ENCODE measurements at places on chromosomes 5 and 9.

DNA sequence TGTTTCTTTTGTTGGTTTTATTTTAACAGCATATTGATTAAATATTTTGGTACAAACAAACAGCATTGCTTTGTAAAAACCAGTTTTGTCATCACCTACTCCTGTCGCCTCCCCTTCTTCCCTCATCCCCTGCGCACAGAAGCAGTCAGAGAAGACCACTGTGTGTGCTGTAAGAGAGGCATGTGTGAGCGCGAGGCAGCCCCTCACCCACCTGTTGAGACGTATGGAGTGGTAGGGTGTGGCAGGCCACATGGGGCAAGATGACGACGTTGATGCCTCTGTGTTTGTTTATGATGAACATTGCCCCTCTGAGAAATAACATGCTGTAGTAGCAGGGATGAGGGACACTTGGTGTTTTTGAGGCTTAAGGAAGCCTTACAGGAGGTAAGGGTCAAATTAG, 71.3 kb downstream of the GPR21 start:
- no peak for DNase-seq

DNA sequence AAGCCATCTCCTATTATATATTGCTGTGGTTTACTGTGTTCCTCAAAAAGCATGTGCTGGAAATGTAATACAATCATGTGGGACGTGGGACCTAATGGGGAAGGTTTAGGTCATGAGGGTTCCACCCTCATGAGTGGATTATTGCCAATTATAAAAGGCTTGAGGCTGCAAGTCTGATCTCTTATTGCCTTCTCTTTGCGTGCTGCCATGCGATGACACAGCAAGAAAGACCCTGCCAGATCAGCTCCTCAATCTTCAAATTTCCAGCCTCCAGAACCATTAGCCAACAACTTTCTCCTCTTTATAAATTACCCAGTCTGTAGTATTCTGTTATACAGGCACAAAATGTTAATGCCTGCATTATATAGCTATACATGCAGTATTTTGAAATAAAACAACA, 45.4 kb downstream of the MARCHF11 start:
- DNase-seq: no peak

DNA sequence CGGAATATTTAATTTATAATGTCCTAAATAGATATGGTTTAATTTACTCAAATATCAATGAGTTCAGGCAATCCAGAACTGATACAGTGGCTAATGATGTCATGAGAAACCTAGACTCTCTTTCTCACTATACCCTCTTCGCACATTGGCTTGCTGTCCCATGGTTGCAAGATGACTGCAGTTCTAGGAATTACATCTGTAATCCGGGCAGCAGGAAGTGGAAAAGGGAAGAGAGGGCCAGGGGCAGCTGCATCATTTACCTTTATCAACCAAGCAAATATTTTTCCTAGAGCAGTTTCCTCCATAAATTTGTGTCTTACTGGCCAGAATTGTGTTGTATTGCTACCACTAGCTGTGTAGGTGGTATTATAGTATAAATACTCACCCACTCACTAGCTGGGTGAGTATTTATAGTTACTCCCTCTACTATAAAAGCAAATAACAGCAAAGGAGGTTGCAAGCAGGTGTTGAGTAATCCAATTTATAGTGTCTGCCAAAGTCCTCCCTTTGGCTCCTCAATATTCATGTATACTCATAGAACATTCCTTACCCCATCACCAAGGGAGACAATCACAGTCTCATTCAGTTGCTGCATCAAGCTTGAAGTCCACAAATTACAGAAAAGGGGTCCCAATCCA, 168.8 kb downstream of the DROSHA start:
- DNase-seq: no peak

DNA sequence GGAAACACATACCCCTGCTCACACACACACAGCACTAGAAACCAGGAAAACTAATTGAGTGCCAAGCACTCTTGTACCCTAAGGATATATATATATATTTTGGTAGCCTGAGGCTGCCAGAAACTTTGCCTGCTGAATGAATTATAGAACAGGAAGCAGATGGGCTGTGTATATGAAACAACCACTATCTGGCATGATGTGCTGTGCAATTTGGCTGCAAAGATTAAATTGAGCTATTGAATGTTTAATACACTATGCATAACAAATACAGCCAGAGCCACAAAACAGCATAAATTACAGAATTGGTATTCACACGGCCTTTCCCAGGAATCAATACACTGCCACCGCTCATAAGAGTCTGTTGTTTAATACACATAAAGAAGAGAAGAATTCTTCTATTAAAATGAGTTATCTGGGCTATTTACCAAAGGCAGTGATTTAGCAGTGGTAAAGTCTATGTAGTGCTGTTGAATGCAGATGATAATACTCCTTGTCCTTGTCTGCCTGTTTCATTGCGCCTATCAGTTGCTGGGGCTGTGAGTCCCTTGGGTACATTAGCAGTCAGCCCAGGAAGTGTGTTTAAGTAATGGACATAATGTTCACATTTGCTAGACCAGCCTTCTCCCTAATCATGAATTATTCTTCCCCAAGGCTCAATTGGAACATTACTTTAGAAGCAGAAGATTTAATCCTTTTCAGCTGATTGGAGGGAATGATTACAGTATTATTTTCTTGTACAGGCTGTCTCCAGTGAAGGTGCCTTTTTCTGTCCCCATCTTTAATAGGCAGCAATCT, 294.3 kb downstream of the TLE1 start:
- DNase-seq: no peak

GRCh38 chr9:109115931-109116526, 3.7 kb downstream of the TMEM245 start:
- no peak for DNase-seq

- no peak for DNase-seq
These were observed 94.1 kb upstream of the PAPPA start for GRCh38 chr9:116059466-116059865.

- DNase-seq: no peak
These were observed 69.4 kb upstream of the FCN2 start for GRCh38 chr9:134811079-134811672.

DNA sequence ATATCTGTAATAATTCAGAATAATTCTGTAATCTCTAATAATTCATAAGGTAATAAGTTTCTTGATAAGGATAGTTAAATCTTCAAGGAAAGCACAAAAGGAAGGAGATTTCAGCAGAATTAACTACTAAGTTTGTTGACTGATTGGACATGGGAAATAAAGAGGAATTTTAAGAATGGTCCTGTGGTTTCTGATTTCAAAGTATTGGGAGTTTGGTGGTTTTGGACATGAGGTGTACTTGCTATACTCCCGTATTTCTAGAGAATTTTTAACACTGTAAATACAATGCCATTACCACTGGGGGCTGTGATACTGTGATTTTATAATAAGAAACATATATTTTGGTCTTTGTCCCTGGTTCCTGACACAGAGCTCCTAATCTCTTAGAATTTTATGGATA, 123.9 kb downstream of the UNC13B start:
- no peak for DNase-seq

GRCh38 chr9:86675805-86676204, 271.5 kb downstream of the GAS1 start:
- no peak for DNase-seq

GRCh38 chr9:78171651-78172050, 64.2 kb upstream of the CEP78 start:
- DNase-seq: no peak

DNA sequence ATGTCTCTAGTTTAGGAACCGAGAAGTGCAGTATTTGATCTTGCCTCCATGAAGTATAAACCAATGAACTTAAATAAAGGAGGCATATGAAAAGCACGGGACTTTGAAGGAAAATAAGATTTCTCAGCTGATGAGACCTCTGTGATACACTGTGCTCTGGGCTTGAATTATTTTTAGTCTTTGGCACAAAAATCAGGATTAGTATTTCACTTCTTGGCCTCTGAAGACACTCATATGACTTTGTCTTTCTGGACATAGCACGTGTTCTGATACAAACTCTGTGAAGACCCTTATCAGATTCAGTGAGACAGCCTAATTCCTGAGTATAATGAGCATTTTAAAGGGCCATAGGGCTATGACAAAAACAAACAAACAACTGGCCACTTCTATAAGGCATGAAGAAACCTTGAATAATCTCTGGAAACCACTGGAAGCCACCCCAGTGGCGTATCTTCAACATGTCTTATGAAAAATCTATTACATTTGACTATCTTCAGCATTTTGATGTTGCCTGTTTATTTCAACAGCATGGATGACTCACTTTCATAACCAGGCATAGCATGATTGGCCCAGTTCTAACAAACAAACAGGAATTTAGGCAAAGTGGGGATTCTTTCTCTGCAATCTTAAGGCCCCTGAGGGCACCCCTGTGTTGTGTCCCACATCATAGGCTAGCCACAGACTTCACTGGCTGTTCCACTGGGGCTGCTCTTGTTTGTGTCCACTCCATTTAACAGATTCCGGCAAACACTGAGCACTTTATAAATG, 90.3 kb upstream of the ZNF462 start:
- DNase-seq: no peak

GRCh38 chr5:134708301-134708700, 30.0 kb upstream of the CAMLG start:
- DNase-seq: no peak

DNA sequence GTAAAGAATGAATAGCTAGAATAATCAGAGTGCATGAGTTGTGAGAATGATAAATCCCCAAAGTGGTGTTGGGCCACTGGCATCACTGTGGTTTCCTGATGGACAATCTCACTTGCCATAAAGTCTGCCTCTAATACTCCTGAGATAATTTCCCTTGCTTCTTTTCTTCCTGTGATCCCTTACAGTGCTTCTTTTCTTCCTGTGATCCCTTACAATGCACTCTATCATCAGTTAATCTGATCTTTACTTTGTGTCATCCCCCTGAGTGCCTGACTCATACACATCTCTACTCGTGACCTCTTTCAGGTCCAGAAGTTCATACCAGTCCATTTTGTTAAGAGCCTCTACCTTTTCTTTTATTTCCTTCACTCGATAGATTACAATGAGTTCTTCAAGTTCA, 418.3 kb downstream of the HCN1 start:
- DNase-seq: no peak

DNA sequence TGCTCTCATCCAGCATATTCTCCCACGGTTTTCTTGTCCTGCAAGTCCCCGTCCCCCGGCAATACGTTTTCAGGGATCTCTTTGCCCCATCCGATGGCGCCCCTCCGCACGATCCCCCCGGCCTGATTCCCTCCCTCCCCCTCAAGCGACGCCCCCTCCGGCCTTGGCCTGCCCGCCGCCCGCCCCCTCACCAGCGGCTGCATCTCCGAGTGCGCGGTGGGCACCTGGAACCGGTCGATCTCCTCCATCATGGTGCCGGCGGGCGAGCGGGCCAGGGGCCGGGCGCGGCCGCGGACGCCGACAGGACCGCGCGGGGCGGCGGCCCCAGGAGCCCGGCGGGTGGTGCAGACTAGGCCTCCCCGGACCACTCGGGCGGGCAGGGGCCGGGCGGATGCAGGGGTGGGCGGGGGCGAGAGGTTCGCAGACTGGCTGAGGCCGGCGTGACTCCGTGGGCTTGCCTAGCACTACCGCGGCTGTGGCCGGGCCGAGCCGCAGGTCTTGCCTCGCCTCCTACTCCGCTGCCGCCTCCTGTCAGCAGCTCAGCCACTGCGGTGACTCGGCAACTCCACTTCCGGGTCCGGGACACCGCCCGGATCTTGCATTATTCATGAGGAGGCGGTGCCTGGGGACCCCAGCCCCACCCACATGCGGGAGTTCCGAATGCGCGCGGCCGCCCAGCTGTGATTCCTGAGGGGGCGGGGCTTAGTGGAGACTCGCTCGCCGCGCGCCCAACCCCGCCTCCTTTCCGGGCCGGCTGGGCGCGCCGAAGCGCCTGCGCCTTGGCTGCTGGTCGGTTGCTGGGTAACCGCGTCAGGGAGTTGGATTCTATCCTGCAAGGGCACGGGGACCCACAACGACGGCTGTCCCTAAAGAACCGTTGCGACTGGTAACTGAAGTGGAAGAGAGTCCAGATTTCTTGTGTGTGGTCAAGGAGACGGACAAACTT, at the start of the genes DNAI1 and FAM219A:
DNAI1 (plus strand) TSS at position 793 of the 946 bp plus-strand sequence. CDS start 201 bp downstream, outside the sequence.
FAM219A (minus strand) TSS at position 558 of the 946 bp plus-strand sequence; CDS start at position 251, 307 bp downstream.
- DNase-seq: peak; percentile 99

DNA sequence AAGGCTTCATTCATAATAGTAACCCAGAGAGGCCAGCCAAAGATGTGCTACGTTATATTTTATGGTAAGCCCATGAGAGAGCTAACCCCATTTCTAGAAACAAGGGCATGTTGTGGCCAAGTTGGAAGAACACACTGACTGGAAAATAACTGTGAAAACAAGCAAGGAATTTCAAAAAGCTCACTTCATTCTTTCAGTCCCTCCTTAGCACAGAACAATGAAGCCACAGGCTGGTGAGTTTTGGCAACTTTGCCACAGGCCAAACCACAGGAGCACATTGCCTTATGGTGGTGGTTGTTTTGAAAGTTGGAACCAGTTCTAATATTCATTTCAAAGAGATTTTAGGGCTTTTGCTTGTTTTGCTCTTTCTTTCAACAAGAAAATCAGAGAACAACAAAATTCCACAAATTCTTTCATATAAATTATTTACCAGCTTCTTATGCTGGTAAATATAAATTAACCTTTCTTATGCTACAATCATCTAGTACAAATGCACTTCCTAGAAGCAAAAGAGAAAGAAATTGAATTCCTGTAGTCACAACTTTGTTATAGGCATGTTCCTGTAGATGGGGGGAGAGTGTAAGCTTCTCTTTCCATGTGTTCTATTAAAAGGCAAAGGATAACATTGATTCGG, 225.4 kb upstream of the RFX3 start:
- DNase-seq: peak; percentile 71

GRCh38 chr5:143019614-143020515, 249.7 kb downstream of the ARHGAP26 start:
- peak; percentile 79 for DNase-seq

GRCh38 chr5:158725297-158725851, 374.3 kb downstream of the EBF1 start:
- no peak for DNase-seq

- DNase-seq: no peak
These were observed 138.1 kb downstream of the ARRDC3 start for GRCh38 chr5:91245074-91245452.

- no peak for DNase-seq
These were observed 12.9 kb downstream of the MTRR start for GRCh38 chr5:7881816-7882215.

DNA sequence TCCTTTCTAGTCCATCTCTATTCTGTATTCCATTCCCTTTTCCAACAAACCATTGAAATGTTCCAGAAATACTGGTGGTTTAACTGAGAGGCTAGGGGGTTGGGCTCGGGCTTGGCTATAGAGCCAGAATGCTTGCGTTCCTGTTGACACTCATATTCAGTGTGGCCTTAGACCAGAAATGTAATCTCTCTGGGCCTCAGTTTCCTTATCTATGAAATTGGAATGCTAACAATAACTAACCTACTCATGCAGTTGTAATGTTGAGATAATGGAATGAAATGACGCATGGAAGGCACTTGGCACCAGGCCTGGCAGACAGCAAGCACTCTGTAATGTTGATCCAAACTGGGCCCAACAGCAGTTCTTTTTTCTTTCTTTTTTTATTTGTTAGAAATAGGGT, 26.8 kb downstream of the JADE2 start:
- DNase-seq: no peak

DNA sequence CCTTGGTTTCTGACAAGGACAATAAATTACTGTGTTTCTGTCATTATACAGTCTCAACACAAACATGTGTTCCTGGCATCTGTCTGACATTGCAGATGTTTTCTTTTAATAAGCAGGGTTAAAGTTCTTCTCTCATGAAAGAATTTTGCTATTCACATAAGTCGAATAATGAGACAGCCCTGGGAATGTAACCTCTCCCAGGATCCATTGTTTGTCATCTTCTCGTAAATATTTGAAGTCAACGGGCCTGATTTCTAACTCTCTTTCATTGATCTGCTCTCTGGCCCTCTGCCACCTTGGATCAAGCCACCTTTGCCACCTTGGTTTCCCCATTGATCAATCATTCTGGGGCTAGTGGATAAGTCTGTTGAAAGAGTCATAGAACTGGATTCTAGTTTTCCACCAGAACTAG, 12.9 kb upstream of the CAST start:
- no peak for DNase-seq

Data from activated CD4-positive, alpha-beta T cell treated with anti-CD3 and anti-CD28 coated beads, Interleukin-10, Interleukin-2, amounts not matched to agents 100 ng/mL and 50 ng/mL, durations not matched to agents 16 hours and 8 hours (primary cell).